NCI-H1092 (cell line): ENCODE measurements at places on chromosomes 3 and 15.

- no peak for DNase-seq
These were observed 132.3 kb downstream of the VPS8 start for GRCh38 chr3:184944241-184944640.

- DNase-seq = no peak
These were observed 405.4 kb upstream of the TBL1XR1 start for GRCh38 chr3:177602601-177603147.

DNA sequence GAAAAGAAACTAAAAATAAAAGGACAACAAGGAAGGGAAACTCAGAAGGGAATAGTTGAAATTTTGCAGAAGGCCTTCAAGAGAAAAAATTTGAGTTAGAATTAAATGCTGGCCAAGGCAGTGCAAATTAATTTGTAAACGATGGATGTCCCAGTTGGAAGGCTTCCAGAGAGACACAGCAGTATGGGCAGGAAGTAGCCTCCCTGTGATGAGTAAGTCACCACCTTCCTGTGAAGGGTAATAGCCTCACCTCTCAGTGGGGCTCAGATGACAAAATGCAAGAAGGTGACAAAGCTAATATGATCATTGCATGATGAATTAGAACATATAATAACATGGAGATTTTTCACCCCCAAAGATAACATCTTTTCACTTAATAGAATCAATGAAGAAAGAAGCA is 27.3 kb upstream of the TMCO5A start:
- no peak for DNase-seq

- no peak for DNase-seq
These were observed 43.8 kb upstream of the FBXL22 start for GRCh38 chr15:63553388-63553791.

GRCh38 chr3:40938591-40938990 is 260.7 kb upstream of the CTNNB1 start:
- no peak for DNase-seq

GRCh38 chr15:34659056-34659455 is 75.6 kb upstream of the GOLGA8B start:
- no peak for DNase-seq

- no peak for DNase-seq
These were observed 1.7 kb upstream of the IP6K1 start for GRCh38 chr3:49788056-49788455.

- no peak for DNase-seq
These were observed 82.1 kb downstream of the DUT start for GRCh38 chr15:48413304-48413703.

- no peak for DNase-seq
These were observed 179.0 kb upstream of the PFN2 start for GRCh38 chr3:150149651-150150051.

GRCh38 chr3:37941608-37942508 is 48.7 kb upstream of the VILL start:
- no peak for DNase-seq

GRCh38 chr3:126361211-126361610 is 4.0 kb upstream of the KLF15 start:
- DNase-seq = no peak

DNA sequence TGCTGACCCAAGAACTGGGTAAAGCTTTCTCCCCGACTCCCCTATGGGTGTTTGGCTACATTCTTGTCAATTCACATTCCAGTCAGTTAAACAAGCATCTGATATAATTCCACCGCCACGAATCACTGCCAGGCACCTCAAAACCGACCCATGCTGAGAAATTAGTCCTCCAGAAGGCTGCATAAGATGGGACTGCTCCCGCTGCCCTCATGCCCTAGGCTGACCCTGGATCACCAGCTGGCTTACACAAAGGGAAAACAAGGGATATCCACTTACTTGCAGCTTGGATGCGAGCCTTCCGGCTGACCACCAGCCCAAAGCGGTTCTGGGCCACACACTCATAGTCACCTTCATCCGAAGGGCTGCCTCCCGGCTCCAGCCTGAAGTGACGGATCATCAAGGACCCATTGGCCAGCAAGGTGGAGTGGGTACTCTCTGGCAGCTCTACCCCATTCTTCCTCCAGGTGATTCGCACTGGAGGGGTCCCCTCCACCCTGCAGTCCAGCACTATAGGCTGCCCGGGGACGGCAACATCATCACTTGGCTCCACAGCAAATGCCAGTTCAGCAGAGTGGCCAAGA is 2.9 kb downstream of the IGDCC3 start:
- DNase-seq = no peak

- DNase-seq = no peak
These were observed 38.0 kb downstream of the SENP2 start for GRCh38 chr3:185623939-185624665.

DNA sequence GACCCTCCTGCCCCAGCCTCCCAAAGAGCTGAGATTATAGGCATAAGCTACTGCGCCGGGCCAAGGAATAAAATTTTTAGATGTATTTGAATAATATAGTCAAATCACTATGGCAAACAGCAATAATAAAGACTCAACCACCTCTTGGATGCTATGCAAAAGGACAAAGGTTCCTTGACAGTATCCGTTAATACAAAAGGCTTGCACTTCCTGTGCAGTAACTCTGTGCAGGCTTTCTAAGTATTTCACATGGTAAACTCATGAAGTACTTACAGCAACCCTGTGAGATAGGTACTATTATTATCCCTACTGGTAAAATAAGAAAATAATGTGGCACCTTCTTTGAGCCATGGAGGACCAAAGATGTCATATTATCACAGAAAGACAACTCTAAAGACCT is 86.8 kb downstream of the SHQ1 start:
- no peak for DNase-seq

DNA sequence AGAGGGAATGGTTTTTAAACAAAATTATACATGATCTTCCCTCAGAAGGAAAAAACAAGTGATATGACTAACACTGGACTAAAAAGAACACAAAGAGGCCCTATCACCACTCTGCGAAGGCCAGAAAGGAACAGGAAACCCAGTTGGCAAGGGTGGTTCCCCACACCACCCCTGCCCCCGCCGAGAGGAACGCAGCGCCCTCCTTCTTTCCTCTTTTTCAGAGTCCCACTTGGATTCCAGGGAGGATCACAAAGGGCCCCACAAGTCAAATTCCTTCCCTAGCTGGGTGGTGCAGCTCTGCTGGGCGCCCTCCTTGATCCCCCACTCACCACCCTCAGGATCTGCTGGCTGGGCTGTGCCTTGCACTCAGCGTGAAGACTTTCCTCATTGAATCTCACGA is 29.8 kb downstream of the PLA1A start:
- DNase-seq = no peak

DNA sequence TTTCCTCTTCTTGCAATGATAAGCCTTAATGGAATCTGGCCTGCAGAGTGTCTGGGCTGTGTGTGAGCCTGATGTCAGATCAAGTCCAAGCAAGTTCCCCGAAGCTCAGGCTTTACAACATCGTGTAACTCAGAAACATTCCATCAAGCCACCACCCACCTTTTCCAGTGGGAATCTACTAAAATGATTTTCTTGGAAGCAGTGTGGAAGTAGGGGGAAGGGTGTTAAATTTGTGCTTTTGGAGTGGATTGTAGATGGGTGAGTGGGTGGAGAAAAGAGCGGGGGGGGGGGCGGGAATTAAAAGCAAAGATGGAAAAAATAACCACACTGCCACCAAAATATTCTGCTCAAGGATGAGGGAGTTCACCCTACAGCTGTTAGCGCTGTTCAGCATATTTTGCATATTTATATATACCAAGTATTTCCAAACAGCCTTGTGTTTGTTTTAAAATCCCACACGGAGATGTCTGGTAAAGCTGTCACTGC is 53.6 kb downstream of the VGLL3 start:
- no peak for DNase-seq

- DNase-seq = no peak
These were observed 302.6 kb upstream of the TBL1XR1 start for GRCh38 chr3:177499779-177500423.

- peak; percentile 4 for DNase-seq
These were observed 28.3 kb downstream of the IDH3A start for GRCh38 chr15:78177447-78177873.

GRCh38 chr3:195394700-195395099 is 48.1 kb downstream of the ACAP2 start:
- no peak for DNase-seq

GRCh38 chr15:79430901-79431635 is 1.1 kb upstream of the MINAR1 start:
- DNase-seq = no peak

GRCh38 chr3:173584093-173584837 is 186.7 kb downstream of the NLGN1 start:
- DNase-seq = no peak
